ENCODE measurements at places on chromosomes 2 and 18.

GRCh38 chr18:67742954-67743353 lies 226.4 kb upstream of the DSEL start:
- no peak for DNase-seq

DNA sequence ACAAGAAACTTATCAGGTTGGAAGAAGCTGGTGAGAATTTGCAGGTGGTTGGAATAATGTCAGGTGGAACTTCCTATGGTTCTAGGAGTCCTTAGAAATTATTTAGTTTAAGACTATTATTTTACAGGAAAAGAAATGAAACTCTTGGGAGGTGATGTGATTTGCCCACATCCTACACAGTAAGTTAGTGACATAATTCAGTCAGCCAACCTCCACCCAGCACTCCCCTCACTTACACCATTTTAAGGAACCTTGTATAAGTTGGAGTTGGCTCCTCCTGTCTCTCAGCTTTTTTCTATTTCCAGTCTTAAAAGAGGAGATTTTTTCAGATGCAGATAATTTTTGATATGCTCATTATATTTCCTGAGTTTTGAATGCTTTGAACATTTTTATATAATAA lies 86.4 kb downstream of the SKA1 start:
- no peak for DNase-seq

GRCh38 chr18:57440331-57441070 lies 5.3 kb downstream of the ONECUT2 start:
- DNase-seq: no peak

DNA sequence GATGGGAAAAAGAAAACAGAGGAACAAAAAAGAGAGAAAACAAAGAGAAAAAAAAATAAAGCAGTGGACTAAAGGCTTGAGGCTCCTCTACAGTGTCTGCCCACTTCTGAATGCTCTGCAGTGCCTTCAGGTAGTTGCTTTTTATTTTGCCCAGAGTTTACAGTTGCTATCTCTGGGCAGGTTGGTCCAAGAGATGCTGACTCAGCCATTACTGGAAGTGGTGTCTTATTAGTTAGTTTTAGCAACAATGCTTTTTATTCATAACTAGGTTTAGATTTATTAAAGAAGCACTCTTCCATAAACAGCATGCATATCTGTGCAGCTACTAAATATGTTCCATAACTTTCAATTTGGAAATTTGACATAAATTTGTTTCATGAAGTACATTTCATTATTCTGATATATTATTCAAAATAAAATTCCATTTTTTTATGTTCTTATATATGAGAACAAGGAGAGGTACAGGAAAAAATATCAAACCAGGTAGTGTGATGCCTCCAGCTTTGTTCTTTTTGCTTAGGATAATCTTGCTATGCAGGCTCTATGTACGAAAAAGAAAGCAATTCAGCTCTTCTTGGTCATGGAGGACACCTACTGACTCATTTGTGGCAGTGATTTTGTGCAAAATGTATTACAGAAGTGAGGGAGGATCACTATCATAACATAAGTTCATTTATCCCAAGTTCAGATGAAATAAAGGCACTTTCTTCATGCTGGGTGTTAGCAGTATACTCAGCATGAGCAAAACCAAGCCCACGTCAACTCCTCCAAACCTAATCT lies 69.5 kb downstream of the RPIA start:
- no peak for DNase-seq

DNA sequence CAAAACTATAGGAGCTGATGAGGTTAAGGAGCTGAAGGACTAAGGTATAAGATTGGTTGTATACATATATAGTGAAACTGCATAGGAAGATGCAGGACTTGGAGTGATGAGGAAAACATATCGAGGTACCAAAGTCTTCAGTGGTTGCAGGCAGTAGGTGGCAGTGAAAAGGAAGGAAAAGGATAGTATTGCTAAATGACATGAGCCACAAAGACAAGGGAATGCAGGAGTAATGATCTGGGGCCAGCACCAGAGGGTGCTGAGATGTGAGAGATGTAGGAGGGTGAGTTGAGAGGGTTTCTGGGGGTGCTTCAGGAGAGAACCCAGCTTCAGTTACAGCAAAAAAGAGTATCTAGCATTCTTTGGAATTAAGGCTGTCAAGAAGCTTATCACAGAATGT lies 172.2 kb upstream of the MYO3B start:
- no peak for DNase-seq

DNA sequence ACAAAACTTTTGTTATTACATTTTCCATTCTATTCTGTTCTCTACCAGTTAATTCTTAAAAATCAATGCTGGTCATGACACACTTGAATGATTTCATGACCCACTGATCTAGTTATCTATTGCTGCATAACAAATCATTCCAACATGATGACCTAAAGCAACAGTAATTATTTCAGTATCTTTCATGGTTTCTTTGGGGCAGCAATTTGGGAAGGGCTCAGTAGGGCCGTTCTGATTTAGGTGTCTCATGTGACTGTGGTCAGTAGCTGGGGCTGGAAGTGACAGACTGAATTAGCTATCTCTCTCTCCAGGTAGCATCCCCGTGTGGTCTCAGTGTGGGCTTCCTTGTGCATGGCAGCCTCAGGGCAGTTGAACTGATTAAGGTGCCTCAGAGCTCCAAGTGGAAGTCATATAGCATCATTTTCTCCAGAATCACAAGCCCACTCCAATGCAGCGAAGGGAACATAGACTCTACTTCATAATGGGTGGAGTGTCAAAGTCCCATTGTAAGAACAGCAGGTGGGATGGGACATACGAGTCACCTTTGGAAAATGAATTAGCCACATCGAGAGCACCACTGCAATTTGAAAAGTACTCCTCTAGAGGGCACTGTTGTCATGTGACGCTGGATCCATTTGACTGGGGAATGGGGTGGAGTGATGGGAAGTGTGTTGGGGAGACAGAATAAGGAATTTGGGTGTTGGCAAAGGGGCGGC lies 39.1 kb upstream of the FAM136A start:
- DNase-seq: no peak

DNA sequence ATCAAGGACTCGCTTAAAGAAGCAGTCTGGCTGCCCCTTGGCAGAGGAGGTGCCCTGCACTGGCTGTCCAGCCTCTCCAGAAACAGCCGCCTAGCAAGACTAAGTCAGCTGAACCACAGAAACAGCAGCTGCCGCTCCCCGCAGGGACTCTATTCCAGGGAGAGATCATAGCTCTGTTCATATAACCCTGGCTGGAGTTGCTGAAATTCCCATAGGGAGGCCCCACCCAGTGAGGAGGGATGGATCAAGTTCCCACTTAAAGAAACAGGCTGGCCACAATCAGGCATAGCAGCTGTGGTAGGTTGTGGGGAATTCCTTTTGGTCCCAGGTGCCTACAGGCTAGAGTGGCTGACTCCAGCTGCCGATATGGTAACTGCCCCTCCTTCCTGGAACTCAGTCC lies 74.2 kb upstream of the MC4R start:
- no peak for DNase-seq

- DNase-seq: no peak
These were observed 11.6 kb upstream of the COX7A2L start for GRCh38 chr2:42372474-42373200.

DNA sequence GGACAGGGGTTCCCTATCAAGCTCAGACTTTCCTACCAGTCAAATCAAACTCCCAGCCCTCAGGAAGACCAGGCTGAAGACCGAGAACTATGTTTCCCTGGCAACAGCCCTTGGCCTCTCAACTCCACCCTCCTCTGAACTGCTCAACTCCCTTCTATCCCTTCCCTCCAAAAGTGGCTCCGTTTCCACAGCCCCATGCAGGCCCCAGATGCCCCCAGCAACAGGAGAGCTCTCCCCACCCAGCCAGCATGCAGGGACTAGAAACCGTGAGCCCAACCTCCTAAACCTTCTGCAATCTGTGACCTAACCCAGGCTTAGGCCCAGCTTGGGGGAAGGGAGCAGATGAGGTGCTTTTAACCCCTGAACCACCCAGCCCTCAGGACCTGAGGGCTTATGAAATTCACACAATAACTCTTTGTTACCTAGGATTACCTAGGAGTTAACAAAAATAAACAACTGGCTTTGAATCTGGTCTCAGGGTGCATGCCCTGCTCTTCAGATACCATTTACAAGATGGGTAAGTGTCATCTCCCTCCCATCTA lies 87.2 kb downstream of the BCL11A start:
- no peak for DNase-seq

DNA sequence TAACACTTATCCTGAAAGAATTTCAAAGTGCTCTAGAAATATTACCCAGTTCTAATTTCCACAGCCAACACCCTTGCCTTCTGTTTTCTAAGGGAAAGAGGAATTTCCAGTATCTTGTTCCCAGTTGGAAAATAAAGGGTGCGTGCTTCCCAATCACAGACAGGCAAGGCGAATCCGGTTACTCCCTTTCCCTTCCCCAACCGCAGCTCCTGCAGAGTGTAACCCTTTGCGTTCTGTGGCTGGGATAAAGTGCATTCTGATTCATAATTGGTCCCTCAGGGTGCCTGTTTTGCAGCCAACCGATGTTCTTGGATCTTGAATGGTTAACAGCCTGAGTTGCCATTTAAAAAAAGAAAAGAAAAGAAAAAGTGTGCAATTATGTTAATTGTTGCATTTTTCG lies 40.6 kb upstream of the PGAP1 start:
- no peak for DNase-seq

GRCh38 chr18:3059272-3059671 lies 46.3 kb upstream of the LPIN2 start:
- no peak for DNase-seq

- DNase-seq: no peak
These were observed 308.1 kb downstream of the GBX2 start for GRCh38 chr2:235860111-235860510.

DNA sequence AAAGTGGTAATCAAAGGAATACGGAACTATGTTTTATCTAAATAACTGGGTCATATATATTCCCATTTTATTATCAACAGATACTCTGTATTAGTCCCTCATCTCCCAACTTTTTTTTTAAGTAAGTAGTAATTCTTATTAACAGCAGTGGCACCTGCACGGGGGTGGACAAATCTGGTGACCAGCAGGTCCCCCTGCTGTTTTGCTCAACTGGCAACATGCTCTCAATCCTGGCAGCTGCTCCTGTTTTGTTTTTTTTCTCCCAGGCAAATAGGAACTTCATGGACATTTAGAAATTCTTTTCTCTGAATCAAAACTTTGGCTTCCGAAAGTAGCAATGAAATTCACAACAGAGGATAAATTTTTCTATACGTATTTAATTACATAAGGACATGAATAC lies 193.5 kb downstream of the SS18 start:
- no peak for DNase-seq

DNA sequence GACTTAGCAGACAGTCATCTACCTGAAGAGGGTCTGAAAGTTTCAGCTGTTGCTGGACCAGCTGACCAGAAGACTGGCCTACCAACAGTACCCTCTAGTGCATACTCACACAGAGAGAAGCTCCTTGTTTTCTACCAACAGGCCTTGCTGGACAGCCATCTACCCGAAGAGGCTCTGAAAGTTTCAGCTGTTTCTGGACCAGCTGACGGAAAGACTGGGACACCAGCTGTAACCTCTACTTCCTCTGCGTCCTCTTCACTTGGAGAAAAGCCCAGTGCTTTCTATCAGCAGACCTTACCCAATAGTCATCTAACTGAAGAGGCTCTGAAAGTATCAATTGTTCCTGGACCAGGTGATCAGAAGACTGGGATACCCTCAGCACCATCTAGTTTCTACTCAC lies 63.2 kb downstream of the ALMS1 start:
- DNase-seq: no peak

GRCh38 chr2:187224989-187225388 lies 223.1 kb downstream of the CALCRL start:
- DNase-seq: no peak

DNA sequence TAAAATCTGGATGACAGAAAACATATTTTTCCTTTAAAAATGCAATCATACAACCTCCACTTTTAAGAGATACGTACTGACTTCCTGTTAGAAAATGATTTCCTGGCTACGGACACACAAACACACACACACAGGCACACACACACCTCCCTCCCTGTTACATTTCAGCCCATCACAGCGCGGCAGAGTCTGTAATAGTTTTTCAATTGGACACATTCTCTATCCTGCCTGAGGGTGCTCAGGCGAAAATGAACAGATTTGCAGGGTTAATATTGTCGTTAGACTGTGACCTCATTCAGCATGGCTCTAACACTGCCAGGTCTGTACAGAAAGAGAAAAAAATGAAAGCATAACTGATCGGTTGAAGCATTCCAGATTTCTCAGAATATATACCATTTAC lies 45.0 kb downstream of the KCTD1 start:
- DNase-seq: no peak
